ENCODE measurements at places on chromosomes 7 and 10.
A peak's percentile ranks its signal among the peaks of the same experiment; 100 is the strongest.

- DNase-seq, result no peak
These were observed 152.4 kb downstream of the PRPF18 start for GRCh38 chr10:13739183-13739582.

GRCh38 chr7:36281945-36282717 is 107.5 kb upstream of the ANLN start:
- DNase-seq, result no peak

GRCh38 chr7:157876469-157877285 is 539.9 kb downstream of the DNAJB6 start:
- no peak for DNase-seq

DNA sequence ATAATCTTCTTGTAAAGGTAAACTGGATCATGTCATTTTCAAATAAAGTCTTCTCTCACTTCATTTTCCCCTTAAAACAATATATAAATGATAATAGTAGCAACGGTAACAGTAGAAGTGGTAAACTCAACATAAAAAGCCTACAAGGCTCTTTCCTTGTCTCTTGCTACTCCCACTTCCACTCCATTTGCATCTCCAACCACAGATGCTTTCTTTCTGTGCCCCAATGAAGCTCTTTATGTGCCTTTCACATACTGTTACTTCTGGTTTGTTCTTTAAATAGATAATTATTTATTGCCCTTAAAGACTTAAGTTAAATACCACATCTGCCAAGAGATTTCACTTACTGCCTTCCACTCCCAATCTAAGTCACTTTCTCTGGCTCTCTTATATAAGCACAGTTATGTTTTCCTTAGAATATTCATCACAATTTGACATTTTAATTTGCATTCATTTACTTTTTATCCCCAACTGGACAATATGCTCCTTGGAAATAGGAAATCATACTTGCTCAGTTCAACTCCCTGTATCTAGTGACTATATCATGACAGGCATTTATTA is 149.9 kb downstream of the CRPPA start:
- DNase-seq, result no peak

DNA sequence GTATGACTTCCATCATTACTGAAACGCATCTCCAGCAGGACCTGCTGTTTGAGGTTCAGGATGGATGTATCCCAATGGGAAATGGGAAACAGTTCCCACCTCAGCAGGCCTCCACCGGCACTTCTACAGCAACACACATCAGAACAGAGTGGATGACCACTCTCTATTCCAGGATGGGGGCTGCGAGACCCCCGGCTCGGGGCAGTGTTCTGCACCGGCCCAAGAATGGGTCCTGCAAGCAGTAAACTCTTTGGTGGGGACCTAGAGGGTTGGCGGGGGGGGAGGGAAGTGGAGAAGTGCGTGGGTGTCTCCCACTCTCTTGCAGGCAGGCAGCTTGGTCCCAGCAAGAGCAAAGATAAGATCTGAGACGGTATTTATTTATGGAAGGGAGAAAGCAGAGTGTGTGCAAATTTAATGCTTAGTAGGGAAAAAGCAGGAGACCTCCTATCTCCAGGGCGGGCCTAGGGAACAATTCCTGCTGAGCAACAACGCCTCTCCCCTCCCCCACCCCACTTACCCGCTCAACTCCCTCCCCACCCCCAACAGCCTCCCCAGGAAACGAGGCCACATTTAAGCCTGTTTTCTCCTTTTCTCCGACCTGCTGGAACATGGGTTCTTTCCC is 4.0 kb downstream of the SFMBT2 start:
- DNase-seq, result no peak

GRCh38 chr7:17963281-17963680 is 23.0 kb upstream of the SNX13 start:
- no peak for DNase-seq

DNA sequence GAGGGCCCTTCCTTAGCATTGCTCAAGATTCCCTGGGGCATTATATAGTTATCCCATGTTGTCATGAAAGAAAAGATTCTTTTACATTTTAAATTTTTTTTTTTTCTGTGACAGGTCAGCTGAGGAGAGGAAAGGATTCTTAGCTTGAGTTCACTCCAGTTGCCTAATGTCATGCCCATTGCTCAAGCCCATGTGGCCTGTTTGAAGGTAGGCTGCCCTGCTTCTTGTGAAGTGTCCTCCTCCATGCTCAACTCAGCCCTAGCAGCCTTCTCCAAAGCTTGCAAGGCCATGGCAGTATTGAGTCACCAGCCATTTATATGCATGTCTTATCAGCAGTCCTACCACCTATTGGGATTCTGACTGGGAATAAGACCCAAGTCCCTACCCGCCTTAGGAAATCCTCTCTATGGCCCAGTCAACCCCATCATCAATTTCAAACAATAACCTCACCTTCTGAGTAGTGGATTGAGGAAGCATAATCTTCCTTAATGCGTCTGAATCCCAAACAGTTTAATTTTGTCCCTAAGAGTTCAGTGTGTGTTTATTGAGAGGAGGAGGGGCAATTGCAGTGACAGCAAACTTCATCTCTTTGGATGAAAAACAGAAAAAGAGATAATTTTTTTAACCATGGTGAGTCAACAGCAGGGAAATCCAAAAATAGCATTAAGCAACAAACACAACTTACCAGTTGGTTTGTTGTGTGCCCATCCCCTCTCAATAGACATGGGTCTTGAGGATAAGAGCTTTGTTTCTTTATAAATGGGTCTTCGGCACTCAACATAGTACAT is 38.6 kb upstream of the WASL start:
- DNase-seq, result no peak

GRCh38 chr7:100418930-100419659 is 9.4 kb downstream of the ZCWPW1 start:
- no peak for DNase-seq

DNA sequence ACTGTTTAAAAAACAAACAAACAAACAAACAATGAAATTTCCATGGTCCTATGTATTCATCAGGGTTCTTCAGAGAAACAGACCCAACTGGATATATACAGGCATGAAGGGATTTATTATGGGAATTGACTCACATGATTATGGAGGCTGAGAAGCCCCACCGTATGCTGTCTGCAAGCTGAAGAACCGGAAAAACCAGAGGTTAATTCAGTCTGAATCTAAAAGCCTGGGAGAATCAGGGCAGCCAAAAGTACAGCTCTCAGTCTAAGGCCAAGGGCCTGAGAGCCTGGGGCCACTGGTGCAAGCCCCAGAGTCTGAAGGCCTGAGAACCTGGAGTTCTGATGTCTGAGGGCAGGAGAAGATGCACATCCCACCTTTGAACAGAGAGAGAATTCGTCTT is 163.5 kb downstream of the MDFIC start:
- DNase-seq, result no peak

- no peak for DNase-seq
These were observed 21.6 kb downstream of the DKK1 start for GRCh38 chr10:52335665-52336064.

- DNase-seq, result no peak
These were observed 5.3 kb downstream of the BPGM start for GRCh38 chr7:134651991-134652390.

- DNase-seq, result no peak
These were observed 469.3 kb upstream of the KLF6 start for GRCh38 chr10:4254101-4254994.

- DNase-seq, result no peak
These were observed 566.6 kb downstream of the KCNMA1 start for GRCh38 chr10:77071001-77071511.

GRCh38 chr7:54596747-54597146 is 54.6 kb downstream of the VSTM2A start:
- no peak for DNase-seq

- no peak for DNase-seq
These were observed 649.0 kb upstream of the PCDH15 start for GRCh38 chr10:55449981-55450380.

- DNase-seq, result peak; percentile 88
These were observed 54.1 kb downstream of the ZNF467 start for GRCh38 chr7:149719050-149719899.

GRCh38 chr7:23490357-23491135 is 20.3 kb upstream of the IGF2BP3 start:
- DNase-seq, result peak; percentile 40

GRCh38 chr10:132571650-132572544 is 34.3 kb downstream of the INPP5A start:
- peak; percentile 75 for DNase-seq

- no peak for DNase-seq
These were observed 89.4 kb downstream of the INPP5A start for GRCh38 chr10:132626761-132627665.

Data from hematopoietic multipotent progenitor cell treated with erythropoietin and hydrocortisone succinate and interleukin-3 and kit ligand, for 8 days (in vitro differentiated cells).